ENCODE measurements at places on chromosomes 13 and 19.

DNA sequence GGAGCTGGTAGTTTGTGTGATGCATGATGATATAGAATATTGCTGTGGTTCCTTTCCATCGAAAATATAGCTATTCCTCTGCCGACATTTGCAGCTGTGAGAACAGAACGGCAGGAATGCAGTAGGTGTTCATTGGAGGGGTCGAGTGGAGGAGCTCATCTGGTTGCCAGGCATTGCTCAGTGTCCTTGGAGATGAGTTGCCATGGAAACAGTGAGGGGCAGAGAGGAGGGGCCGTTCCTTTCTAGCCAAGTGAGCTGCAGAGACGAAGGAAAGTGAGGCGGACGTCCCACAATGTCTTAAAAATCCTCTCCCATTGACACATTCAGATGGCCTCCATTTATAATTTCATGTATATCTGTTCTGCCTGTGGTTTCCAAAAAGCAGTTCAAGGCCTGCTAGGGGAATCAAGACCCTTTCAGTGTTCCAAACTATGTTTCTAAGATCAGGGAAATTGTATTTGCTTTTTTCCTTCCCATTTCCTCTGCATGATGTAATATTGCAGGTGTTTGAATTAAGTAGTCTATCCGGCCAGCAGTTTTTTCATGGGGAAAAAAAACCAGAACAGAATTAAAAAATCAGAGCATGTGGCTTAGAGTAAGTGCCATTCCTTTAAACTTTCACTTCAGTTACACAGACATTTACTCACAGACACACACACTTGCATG is 41.2 kb upstream of the ZNF835 start:
- DNase-seq: no peak

DNA sequence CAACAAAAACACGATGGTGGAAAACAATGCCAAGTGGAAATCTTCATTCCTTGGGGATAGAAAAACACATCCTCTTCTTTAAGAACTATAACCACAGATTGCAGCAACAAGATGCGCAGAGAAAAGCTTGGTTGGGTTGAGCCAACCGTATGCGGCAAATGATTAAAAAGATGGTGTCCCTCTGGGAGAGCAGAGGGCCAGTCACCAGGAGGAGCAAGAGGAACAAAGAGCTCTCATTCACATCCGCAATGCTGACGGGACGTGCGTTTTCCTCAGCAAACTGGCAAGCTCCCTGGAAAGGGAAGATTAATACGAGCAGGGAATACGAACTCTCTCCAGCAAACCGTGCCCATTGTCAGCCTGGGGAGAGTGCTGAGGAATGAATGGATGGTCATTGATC is 141.6 kb downstream of the KATNAL1 start:
- no peak for DNase-seq

DNA sequence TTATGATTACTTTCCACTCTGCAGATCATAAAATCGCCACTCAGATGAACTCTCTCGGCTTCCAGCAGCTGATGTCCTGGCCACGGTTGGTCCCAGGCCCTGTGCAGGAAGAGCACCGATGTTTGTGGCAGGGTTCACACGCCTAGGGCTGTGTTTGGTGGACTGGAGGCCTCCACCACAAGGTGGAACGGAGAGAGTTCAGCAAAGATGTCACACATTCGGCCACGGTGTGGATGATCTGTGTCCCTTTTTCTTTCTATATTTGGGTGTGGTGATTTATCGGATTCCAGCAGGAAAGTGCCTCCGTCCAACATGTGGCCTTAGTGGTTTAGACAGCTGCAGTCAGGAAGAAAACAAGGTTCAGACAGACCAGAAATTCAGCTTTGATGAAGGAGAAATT is 521 bp upstream of the SHISA2 start:
- DNase-seq: no peak

DNA sequence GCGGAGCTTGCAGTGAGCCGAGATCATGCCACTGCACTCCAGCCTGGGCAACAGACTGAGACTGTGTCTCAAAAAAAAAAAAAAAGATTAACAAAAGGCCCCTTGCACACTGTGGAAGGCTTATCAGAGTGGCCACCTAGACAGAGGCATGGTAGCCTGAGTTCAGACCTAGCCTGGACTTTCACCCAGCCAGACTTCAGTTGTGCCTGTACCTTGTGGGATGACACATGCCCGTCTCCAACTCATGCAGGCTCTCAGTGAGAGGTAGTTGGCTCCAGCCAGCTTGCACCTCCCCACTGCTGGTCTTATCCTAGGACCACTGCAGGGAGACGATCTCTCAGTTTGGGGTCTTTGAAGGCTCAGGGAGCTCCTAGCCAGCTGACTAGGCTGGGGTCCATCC is 52.2 kb downstream of the GATAD2A start:
- no peak for DNase-seq

DNA sequence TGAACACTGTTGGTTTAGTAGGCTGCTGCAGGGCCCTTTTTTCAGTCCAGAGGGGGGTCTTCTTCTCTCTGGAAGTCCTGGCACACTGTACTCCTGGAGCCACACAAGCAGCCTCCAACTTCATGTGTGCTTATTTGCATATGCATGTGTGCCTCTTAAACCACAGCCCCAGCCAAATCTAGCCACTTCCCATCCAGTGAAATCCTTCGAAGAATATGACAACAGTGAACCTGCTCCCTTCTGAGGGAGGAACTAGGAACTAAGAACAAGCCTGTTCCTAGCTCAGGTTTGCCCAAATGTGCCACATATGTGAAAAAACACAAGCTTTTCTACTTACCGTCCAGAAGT is 348.5 kb downstream of the FOXO1 start:
- no peak for DNase-seq

DNA sequence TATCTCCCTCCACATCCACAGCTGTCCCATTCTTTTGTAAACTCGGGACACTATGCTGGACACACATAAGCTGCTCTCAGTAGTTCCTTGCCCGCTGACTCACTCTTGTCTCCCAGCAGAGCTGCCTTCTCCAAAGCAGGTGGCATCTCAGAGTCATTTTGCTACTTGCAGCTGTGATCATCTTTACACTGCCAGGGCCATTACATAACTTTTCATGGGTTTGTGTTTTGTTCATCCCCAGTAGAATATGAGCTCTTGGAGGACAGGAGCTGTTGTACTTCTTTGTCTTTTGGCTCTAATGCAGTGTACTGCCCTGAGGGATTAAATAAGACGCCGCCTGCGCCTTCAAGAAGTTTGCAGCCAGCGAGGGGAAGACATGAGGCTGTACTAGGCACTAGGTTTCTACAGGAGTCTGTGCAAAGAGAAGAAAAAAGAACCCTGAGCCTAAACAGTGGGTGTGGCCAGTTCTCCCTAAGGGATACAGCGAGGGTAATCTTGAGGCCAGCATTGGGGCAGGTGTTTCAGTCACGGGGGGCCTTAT is 40.8 kb upstream of the GPR183 start:
- DNase-seq: no peak

Data from stimulated activated CD8-positive, alpha-beta memory T cell treated with anti-CD3 and anti-CD28 coated beads, Interleukin-4, amount 100 ng/mL, for 4 hours (primary cell).